ENCODE measurements at places on chromosomes 11 and 22.

- DNase-seq, result no peak
Observed at GRCh38 chr11:82539669-82540068, 194.0 kb downstream of the FAM181B start.

- DNase-seq, result no peak
Observed at GRCh38 chr11:61328351-61328750, 4.6 kb downstream of the DDB1 start.

- DNase-seq, result no peak
Observed at GRCh38 chr11:33258631-33259205, 1.5 kb downstream of the HIPK3 start.

DNA sequence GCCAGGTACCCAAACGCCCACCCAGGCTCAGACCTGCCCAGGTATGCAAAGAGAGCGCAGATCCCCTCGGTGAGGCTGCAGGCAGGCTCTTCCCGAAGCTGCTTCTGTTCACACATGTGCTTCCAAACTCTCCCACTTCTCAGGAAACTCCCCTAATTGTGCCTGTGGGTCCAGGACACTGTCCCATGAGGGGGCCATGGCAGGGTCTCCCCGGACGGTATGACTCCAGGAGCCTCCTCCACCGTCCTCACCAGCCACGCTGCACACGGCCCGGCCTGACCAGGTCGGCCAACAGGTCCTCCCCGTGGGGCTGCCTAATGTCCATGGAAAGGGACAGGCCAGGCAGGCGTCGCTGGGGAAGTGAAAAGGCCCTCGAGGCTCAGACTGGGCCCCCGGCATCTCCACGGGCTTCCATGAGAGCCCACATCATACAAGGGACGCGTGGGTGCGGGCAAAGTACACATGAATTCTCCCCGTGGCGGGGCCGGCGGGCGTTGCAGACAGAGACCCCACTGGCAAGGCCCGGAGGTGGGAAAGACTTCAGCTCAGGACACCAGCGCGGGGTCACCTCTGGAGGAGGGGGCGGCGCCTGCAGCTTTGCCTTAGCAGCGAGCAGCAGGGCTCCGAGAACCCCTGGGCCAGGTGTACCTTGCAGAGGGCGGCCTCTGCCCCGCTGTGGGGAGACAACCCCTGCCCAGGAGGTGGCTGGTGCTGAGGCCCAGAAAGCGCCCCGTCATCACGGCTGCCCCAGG, 526.1 kb downstream of the BRD1 start:
- DNase-seq, result no peak

DNA sequence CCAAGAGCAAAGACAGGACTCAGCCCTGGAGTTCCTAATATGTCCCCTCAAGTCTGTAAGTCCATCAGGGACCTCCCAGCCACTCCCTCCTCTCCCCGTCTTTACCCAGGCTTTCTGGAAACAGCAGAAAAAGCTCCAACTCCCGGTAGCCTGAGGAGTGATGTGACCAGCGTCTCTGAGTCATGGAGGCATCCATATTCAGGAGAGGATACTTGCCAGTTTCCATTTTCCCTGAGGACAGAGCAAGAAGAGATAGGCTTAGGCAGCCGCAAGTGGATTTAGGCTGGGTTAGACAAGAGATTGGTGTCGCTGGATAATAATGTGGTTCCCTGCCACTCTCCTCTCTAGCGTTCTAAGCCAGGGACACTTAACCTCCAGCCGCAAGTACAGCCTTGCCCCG, 206.6 kb downstream of the GRIK4 start:
- no peak for DNase-seq

- DNase-seq, result no peak
Observed at GRCh38 chr11:124839128-124839971, 25.9 kb upstream of the ROBO3 start.
